ENCODE measurements at places on chromosomes 12 and 14. TPM values are rescaled to one million over a fixed set of nuclear protein-coding genes. Genes with fewer than 3 reads are reported as not detected.

PRIMA1 gene
- not detected for total RNA-seq

ASCL1 gene
- total RNA-seq = not detected

ARHGDIB gene
- 3.2 TPM for total RNA-seq

TUNAR gene
- total RNA-seq = 1.1 TPM

PLEKHG7 gene
- not detected for total RNA-seq

IL22 gene
- total RNA-seq = not detected

ACSS3 gene
- 16.3 TPM for total RNA-seq

PGF gene
- total RNA-seq = 129 TPM

SAMD15 gene
- total RNA-seq = 2.8 TPM

GXYLT1 gene
- total RNA-seq = 9.2 TPM

ARID4A gene
- total RNA-seq = 10.2 TPM

CMA1 gene
- not detected for total RNA-seq

ABCD2 gene
- 0.12 TPM for total RNA-seq

CPNE6 gene
- total RNA-seq = not detected

KRT85 gene
- total RNA-seq = not detected

PRH2 gene
- not detected for total RNA-seq

COCH gene
- total RNA-seq = 0.36 TPM

SRRM4 gene
- total RNA-seq = not detected

NRL gene
- 1.8 TPM for total RNA-seq

SLC7A7 gene
- 10.2 TPM for total RNA-seq

LRP1-AS gene
- not detected for total RNA-seq

GYS2 gene
- total RNA-seq = not detected

EDDM3A gene
- total RNA-seq = not detected

SDS gene
- not detected for total RNA-seq

SDSL gene
- total RNA-seq = 2.3 TPM

KRT79 gene
- total RNA-seq = not detected

TAS2R13 gene
- 1.8 TPM for total RNA-seq

FAM90A1 gene
- 0.16 TPM for total RNA-seq

SLC6A13 gene
- 0.36 TPM for total RNA-seq

TAS2R19 gene
- 9.6 TPM for total RNA-seq

TMEM132D gene
- 0.16 TPM for total RNA-seq

SLCO1A2 gene
- not detected for total RNA-seq

CNTN1 gene
- 6.7 TPM for total RNA-seq

LRIG3 gene
- 139 TPM for total RNA-seq

AMDHD1 gene
- under 0.01 TPM for total RNA-seq

CLEC6A gene
- total RNA-seq = not detected

YBX3 gene
- total RNA-seq = 167 TPM

All from hair follicle dermal papilla cell (primary cell).